ENCODE measurements at places on chromosomes 3 and 15.

DNA sequence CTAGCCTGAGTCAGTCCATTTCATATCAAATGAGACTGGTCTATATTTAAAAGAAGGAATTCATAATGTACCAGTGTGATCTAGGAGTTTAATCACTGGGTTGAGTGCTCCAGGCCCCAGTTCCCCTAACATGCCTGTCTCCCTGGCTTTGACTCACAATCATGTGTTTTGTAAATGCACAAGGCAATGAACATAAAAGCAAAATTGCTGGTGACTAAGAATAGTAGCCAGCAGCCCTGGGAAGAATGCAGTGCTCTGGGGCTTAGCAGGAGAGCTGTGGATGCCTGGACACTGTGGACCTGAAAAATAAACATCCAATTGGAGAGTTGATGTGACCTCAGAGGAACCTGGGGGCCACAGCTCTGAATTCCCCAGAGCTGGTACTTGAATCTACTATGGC, 50.3 kb downstream of the SYNPR start:
- no peak for DNase-seq

- DNase-seq, result no peak
Measured at GRCh38 chr15:38672273-38672672, 107.7 kb upstream of the RASGRP1 start.

DNA sequence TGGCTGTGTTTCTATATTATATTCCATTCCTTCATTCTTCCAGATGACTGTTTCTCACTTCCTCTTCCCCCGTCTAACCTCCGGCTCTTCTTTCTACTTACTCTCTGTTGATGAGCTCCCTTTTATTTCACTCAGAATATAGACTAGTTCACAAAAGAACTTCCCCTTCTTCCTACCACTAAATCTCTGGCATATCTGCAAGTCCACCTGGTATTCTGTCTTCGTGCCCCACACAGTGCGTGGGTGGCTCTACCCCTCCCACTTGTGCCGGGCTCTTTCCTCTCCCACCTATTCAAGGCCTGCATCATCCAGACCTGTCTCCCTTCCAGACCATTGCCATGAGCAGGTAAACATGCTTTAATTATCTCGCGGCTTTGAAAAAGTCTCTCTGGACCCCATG, 73.0 kb downstream of the SCN10A start:
- DNase-seq, result no peak

DNA sequence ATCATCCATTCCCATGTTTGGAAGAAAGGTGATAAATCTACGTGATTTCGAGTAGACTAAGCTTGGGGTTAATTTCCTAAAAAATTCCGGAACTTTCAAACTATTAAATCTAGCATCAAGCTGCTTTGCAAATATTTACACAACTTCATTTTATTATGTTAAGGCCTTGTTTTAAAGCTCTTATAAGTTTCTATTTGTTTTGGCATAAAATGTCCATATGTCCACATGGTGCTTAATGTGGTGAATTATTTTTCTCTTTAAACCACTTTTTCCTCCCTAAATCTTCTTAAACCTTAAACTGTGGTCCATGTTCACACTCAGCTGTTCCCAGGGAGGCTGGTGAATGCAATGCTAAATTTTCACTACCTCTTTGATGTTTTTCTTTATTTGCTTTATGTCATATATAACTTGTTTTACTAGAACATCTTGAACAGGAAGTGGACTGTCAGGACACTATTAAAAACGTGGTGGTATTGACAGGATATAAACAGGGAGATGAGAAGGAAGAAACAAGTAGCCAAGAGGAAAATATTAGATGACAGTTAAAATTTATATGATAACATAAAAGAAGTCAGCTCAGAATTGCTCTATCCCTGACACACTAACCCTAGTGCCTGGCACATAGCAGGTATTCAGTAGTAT, 72.5 kb upstream of the AGTR1 start:
- no peak for DNase-seq

DNA sequence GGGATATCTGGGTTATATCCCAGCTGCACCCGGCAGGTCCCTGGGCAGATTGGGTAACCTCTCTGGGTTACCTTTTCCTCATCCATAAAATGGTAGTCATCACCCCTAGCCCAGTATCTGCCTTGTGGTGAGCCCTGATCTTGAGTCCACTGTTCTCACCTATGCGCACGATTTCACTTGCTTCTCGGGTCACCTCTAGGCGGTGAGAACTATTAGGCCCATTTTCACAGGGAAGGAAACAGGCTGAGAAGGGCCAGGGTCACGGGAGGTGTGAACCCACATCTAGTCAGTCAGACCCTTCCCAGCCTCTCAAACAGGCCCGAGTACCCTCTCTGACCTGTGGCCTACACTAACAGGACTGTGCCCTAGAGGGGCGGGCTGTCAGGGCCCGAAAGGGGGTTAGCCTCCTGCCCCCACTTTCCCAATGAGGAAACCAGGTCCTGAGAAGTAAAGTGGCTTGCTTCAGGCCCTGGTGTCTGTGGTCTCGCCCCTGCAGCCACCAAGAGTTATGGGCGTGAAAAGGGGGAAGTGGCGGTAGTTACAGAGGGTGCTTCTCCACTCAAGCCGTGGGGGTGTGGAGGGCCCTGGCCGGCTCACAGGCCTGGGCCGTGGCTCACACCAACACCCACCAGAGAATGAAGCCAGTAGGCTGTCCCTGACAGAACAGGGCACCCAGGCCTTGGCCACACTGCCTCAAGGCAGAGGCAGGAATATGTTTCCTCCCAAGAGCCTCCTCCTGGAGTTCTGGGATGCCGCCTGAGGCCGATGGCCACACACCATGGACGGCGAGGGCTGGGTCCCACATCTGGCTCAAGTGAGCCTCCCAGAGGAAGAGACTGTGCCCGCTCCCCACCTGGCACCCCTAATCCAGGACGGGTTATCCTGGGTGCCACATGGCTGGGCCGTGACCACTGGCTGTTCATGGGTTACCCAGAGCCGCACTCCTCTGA, 19.5 kb downstream of the PSTPIP1 start:
- DNase-seq, result no peak

DNA sequence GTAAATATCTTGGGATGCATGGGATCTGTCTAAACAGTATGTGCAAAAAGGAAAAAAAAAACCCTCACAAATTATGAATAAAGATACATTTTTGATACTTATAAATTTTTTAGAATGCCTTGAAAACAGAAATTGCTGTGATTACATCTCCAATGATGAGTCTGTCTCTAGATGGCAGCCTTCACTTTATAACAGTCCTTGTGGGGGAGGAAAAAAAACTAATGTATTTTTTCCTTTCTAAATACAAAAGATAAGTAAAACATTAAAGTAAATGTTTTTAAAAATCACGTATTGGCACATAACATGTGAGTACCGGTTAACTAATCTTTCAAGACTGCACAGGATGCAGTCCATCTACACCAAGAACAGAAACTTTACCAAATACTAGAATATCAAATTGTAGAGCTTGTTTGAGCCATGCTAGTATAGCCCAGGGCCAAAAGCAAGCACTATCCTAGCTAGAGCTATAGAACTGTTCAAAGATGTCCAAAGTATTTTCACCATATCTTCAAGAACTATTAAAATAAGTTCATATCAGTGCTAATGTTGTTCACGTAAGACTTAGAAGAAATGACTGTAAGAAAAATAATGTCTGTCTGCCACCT, 206.4 kb downstream of the STAG1 start:
- DNase-seq, result no peak

GRCh38 chr3:191499307-191500080, 38.5 kb downstream of the PYDC2 start:
- peak; percentile 16 for DNase-seq

GRCh38 chr15:41798607-41799487, 24.6 kb downstream of the MAPKBP1 start:
- DNase-seq, result no peak

DNA sequence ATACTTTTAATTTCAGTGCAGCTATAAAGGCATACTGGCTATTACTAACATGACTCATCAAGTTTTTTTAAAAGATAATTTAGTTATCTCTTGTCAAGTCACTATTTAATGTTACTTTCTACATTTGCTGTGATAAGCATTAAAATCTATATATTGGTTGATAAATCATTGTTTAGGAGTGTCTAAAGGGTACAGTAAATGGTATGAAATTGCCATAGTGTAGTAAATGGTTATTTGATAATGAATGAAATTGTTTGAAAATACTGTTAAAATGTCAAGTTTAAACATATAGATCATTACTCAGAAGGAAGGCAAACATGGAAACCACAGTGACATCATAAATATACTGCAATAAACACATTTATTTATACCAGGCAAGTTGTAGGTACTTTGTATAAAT, 13.2 kb upstream of the BNIP2 start:
- no peak for DNase-seq

GRCh38 chr3:123129532-123129931, 62.7 kb downstream of the PDIA5 start:
- no peak for DNase-seq

DNA sequence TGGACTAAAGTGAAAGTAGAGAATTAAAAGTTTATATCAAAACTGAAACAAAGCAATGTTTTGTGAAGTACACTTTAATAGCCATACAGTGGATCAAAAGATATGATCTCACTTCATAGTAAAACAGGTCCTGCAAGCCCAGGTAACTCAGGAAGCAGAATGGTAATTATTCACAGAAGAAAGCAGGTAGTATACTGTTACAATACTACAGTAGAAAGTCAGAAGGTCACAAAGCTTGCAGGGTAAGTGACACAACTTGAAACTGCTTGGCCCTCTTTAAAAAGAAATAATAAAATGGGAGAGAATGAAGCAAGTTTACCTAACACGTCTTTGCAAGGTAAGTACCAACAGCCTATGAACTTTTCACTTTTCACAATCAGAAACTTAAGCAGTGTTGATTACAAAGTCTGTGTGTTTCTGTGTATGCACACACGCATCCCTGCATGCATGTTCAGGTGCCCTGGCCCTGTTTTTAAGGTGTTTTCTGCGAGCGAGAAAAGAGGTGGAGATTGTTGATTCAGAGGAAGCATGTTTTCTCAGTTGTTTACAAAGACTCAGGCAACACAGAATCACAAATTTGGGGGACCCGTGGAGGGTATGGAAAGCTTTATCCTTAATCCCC, at the start of gene NAALADL2:
Gene NAALADL2 (plus strand): TSS at position 221 of the 622 bp plus-strand sequence.
- no peak for DNase-seq

- no peak for DNase-seq
Measured at GRCh38 chr3:122167630-122168029, 15.8 kb upstream of the CASR start.

GRCh38 chr15:101188637-101189408, 63.0 kb downstream of the CHSY1 start:
- DNase-seq, result no peak

- no peak for DNase-seq
Measured at GRCh38 chr3:77530870-77531269, 491.0 kb downstream of the ROBO2 start.

DNA sequence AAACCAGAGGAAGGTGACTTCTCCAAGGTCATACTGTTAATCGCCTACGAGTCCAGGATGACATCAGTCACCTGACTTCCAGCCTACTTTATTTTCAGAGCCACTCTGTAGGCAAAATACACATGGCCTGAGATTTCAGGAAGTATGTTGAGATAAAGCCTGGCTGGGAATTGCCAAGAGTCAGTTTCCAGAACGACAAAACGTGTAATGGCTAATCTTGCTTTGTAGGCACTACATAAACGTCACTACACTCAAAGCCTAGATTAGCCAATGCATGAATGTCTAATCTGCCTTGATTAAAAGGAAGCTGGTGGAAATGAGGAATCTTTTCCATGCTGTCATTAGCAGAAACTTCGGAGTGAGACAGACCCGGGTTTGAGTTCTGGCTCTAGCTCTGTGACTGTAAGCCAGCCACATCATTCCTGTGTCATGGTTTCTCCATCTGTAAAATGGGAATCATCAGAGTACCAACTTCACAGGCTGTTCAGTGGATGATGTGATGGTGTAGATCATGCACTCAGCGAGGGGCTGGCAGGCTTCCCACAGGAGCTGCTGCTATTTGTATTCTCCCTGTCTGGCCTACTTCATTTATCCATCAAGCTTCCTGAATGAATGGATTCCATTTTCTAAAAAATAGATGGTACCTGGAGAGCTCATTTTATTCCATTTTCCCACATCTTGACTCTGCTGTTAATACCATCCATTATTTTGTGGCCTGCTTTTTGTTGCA, 241.9 kb downstream of the XXYLT1 start:
- DNase-seq, result no peak

DNA sequence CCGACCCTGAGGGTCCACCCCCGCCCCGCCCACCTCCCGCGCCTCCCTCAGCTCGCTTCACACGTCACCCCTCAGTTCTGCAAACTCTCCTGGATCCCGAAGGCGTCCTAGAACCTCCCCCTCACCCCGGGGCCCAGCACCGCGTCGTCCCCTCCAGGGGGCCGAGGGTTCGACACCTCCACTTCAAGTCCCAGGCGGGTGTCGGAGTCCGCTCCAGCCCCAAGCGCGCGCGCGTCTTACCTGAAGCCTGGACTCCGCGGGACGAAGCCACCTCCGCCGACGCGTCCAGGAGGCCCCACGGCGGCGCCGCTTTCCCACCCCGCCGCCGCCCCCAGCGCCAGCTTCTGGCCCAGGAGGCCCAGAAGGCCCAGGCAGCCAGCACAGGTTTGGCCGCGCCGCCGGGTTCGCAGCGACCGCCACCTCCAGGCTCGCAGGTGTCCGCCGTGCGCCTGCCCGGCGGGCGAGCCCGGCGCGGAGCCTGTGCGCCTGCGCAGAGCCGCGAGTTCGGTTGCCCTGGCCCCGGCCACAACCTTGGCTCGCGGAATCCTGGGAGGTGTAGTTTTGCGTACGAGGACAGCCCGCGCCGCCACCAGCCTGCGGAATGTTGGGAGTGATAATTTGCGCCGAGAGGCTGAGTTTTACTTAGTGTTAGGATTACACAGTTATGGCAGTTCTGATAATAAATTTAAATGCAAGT, at the start of gene POMGNT2:
Gene POMGNT2 (minus strand): TSS at position 484 of the 697 bp plus-strand sequence. CDS start 24,648 bp downstream, outside the sequence.
- peak; percentile 99 for DNase-seq

- DNase-seq, result no peak
Measured at GRCh38 chr3:27615555-27615954, 106.6 kb downstream of the EOMES start.

GRCh38 chr3:99500485-99500884, 137.9 kb upstream of the COL8A1 start:
- no peak for DNase-seq

DNA sequence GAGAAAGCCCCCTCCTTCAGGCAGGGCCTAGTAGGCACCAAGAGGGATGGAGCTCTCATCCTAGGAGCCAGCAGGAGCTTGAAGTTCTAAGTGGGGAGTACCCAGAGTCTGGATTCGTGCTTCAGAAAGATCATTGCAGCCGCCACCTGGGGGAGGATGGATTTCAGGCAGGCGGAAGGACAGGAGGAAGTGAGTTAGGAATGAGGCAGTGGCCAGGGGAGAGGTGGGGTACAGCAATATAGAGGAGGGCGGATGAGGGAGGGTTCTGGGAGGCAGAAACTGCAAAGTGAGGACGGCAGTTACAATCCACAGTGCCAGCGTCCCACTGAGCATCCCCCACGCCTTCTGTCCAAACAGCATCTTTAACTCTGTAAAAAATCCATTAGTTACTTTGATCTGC, 65.2 kb upstream of the LINGO1 start:
- no peak for DNase-seq

All from 8988T (cell line).